ENCODE measurements at places on chromosomes 16 and 17.

DNA sequence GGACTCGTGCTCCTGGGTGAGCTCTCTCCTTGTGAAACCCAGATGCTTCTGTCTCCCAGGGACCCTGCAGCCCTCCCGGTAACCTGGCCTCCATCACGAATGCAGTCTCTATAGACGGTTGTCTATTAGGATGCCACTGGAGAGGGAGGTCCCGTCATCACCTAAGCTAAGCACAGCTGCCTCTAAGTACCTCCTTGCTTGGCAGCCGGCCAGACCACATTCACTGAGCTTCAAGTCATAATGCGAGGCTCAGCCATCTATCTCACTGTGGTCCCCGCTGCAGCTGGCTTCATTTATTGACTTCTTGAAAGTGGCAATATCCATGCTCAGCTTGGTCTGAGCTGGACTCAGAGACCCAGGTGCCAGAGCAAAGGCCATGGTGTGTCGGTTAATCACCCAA is 74.5 kb upstream of the HSBP1 start:
- peak; percentile 16 for DNase-seq

- DNase-seq, result no peak
Measured at GRCh38 chr17:60645918-60646523, 31.6 kb upstream of the BCAS3 start.

DNA sequence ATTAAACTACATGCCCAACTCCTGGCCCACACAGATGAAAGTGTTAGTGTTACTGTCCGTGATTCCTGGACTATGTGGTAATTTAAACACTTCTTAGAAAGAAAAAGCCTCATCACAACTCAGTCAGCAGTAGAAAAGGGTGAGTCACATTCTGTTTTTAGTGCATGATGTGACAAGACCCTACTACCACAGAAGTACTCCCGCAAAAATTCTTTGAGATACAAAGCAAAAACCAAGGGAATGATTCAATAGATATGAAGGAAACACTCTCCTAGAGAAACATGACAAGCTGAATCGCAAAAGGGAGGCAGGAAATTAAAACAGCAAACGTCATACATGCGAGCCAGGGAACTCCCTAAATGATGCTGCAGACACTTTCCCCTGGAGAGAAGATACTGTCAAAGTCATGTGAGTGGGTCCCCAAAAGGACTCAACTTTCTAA is 14.4 kb downstream of the SNN start:
- peak; percentile 97 for DNase-seq

- DNase-seq, result peak; percentile 16
Measured at GRCh38 chr17:17999364-18000029, 26.8 kb downstream of the DRC3 start.

- no peak for DNase-seq
Measured at GRCh38 chr16:15576960-15577958, 65.7 kb downstream of the MARF1 start.

DNA sequence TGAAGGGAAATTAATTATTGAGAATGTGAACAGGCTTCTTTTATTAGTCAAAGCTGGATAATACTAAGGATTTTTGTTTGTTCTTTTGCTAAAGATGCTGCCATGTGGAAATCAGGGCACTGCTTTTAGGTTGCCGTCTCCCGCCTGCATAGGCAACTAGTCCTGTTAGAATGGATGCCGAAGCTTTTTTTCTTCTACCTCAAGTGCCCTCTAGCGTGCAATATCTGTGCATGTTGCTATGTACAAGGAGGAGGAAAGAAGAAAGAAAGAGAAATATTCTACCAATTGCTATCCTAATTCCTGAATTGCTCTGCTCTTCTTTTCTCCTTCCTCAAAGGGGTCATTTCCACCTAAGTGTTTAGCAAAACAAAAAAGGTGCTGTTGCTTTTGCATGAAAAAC is 5.2 kb upstream of the CDH8 start:
- peak; percentile 22 for DNase-seq

GRCh38 chr17:15918261-15918660 is 26.7 kb upstream of the ADORA2B start:
- DNase-seq, result no peak

- DNase-seq, result no peak
Measured at GRCh38 chr16:23055481-23055880, 93.8 kb downstream of the USP31 start.

GRCh38 chr16:46748775-46749705 is 896 bp upstream of the MYLK3 start:
- DNase-seq, result no peak

GRCh38 chr17:73205459-73205961 is 12.7 kb downstream of the COG1 start:
- no peak for DNase-seq

GRCh38 chr16:79013930-79014660 is 586.4 kb downstream of the MAF start:
- no peak for DNase-seq

DNA sequence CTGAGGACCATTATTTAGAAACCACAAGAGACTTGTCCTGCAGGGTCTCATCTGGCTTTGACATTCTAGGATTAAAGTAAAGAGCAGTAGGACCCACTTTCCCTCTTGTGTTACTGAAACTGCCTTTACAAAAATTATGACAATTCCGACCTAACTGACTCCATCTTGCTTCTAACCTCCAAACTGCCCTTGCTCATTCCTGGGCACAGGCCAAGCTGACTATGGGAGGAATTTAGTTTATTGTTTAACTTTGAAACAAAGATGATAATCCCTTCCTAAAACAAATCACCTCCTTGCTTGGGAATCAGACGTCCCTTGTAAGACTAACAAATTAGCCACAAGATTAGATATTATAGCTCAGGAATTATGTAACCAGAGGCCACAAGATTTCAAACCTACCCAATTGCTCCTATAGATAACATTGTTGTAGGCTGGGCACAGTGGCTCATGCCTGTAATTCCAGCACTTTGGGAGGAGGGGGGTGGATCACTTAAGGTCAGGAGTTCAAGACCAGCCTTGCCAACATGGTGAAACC is 87.0 kb upstream of the FBXO47 start:
- no peak for DNase-seq

DNA sequence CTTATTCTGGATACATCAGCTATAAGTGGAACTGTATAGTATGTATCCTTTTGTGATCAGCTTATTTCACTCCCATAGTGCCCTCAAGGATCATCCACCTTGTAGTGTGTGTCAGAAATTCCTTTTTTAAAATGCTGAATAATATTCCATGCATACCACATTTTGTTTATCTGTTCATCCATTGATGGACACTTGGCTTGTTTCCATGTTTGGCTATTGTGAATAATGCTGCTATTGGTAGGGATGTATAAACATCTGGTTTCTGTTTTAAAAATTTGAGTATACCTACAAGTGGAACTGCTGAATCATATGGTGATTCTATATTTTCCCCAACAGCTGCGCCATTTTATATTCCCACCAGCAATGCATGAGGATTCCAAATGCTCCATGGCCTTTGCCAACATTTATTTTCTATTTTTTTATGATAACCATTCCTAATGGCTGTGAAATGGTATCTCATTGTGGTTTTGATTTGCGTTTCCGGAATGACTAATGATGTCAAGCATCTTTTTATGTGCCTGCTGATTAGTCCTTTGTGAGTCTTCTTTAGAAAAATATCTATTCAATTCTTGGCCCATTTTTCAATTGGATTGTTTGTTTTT is 11.6 kb downstream of the RCVRN start:
- peak; percentile 54 for DNase-seq

GRCh38 chr16:26985100-26986065 is 81.3 kb upstream of the C16orf82 start:
- no peak for DNase-seq

DNA sequence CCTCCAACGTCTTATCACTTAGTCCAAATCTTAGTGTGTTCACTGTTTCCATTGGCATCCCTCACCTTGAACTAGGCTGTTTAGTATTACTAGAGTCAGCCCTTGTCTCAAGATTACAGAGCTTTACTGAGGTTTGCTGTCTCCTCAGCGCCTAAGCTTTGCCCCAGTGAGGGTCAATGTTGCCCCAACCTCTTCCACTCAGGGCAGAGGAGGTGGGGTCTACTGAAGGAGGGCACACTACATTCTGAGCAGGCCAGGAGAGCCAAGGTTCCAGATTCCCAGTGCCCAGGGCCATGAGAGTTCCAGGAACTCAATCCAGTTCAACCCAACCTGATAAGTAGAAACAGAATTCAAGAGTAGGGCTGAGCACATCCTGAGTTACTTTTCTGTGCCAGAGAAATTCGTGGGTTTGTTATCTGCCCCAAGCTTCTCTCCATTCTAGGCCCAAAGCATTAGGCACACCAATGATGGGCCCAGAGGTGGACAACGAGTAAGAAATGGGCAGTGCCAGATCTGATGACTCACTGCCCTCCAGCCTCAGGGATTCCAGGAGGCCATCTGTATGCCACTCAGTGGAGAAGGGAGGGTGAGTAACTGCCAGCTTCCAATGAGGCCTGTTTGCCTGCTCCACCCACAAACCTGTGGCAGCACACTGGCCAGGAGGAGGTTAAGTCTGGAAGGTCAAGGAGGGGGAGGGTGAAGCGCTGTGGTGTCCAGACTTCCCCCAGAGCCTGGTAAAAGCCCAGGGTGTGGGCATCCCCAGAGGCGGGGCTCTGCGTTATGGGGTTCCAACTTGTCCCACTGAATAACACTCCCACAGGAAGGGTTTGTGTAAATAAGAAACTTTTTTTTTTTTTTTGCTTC is 8.2 kb downstream of the TUBG2 start:
- peak; percentile 75 for DNase-seq

GRCh38 chr16:49499414-49499785 is 125.8 kb downstream of the C16orf78 start:
- no peak for DNase-seq

GRCh38 chr17:22600644-22601298 is 908.4 kb downstream of the KCNJ18 start:
- DNase-seq, result peak; percentile 21

GRCh38 chr16:48479329-48479728 is 94.1 kb upstream of the SIAH1 start:
- DNase-seq, result no peak

GRCh38 chr17:51421525-51421924 is 161.2 kb downstream of the UTP18 start:
- DNase-seq, result no peak

DNA sequence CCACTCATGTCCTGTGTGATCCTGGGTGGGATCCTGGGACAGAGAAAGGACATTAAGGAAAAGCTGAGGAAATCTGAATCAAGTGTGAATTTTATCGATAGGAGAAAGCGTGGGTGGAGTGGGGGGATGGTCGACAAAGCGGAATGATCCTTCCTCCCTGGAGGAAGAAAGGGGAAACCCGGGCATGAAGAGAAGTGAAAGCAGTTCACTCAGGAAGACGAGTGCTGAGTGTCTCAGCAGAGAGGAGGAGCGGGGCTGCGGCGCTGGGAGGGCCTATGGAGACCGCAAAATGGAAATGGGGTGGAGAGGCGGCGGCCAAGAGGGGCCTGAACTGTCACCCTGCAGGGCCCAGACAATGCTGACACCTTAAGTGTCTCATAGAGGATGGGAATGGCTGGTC is 8.7 kb downstream of the ZDHHC7 start:
- no peak for DNase-seq

GRCh38 chr17:48624544-48625494 is 1.3 kb downstream of the HOXB9 start:
- DNase-seq, result no peak

- peak; percentile 81 for DNase-seq
Measured at GRCh38 chr17:64505340-64506200, 519 bp downstream of the DDX5 start.

DNA sequence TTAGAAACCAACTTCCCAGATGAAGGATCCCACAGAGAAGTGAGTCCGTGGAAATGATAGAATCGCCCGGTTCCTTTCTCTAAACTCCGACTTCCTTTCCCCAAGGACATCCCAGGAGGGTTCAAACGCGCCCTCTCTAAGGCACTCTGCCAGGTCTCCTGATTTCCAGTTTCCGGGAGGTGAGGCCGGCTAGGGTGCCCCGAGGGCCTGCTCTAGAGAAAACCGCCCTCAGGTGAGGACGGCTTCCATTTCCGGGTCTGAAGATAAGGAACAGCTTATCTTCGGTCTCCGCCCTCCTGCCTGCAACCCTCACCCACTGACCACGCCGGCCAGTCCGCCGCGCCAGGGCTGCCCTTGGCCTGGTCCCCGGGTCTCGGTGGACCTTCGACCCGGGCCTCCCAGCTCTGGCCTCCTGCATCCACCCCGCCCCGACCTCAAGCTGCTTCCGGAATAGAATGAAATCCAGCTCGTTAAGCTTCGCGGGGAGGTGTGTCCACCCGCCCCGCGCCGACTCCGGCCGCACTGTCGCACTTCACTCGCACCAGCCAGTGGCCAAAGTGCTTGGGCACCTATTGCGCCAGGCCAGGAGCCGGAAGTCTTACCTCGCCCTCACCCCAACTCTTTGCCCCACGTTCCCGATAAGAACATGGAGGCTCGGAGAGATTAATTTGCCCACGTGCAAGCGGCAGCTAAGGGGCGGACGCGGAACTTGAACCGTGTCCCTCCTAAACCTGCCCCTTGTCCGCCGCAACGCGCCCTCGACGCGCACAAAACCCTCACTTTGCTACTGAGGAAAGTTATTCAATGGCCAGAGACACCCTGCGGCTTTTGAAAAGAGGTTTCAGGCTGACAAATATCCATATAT is 836 bp upstream of the MMP15 start:
- DNase-seq, result peak; percentile 25

DNA sequence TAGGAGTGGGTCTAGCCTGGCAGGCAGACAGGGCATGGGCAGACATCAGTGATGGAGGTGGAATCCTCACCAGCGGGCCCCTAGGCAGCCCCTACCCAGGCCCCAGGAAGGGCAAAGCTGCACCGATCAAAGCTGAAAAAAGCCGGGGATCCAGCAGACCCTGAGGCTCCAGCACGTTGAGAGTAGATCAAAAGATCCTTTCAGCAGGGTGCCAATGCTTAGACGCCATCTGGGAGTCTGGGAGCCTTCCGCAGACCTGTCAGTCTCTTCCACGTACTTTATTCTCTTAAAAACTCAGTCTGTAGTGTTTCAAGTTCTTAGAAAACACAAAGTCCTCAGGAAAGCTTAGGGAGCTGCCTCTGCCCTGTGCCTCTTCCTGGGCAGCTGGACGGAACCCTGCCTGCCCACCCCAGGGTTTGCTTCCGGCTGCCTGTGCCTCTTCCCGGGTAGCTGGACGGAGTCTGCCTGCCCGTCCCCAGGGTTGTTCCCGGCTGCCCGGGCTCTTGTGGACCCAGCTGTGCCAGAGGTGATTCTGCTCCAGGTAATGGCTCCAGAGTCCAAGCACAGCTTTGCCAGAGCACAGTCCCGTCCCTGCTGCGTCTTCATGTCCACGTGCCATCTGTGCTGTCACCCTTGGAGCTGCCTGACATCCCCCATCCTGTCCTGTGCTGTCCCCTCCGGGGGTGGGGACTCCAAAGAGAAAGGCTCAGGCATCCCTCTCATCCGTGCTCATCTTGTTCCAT is 50.8 kb upstream of the PVALEF start:
- no peak for DNase-seq

GRCh38 chr17:78973196-78973595 is 6.5 kb downstream of the LGALS3BP start:
- DNase-seq, result peak; percentile 35
